IMR-90 (cell line): ENCODE measurements at places on chromosomes 2 and 18. TPM values are rescaled to one million over a fixed set of nuclear protein-coding genes. Genes with fewer than 3 reads are reported as not detected.

The ADRA2B gene
- total RNA-seq = not detected in 2 replicates

The DHRS9 gene
- total RNA-seq = not detected in 2 replicates

GRCh38 chr2:165198181-165198580 is 5.7 kb downstream of the SCN3A start:
- no peaks in the 10 kb centered on the region for H3K36me3 ChIP-seq
- H3K27me3 ChIP-seq = no peaks in the 10 kb centered on the region
- no peak overlapping the region for H3K4me3 ChIP-seq
- no peak for DNase-seq
- no peaks in the 10 kb centered on the region for H3K4me1 ChIP-seq
- no peak overlapping the region for H3K27ac ChIP-seq

The HOXD11 gene
- not detected in 2 replicates for total RNA-seq

The HSPE1 gene
- 13.3 and 60.3 TPM in 2 replicates for total RNA-seq

GRCh38 chr2:237390235-237390634 is 23.7 kb downstream of the COL6A3 start:
- no peak for DNase-seq
- H3K27ac ChIP-seq = no peak overlapping the region

The CDH20 gene
- not detected in 2 replicates for total RNA-seq

- H3K36me3 ChIP-seq = no peaks in the 10 kb centered on the region
- no peak overlapping the region for H3K27ac ChIP-seq
- peaks cover 10% of the 10 kb centered on the region for H3K4me1 ChIP-seq
- H3K27me3 ChIP-seq = no peaks in the 10 kb centered on the region
- peak; percentile 36 for DNase-seq
Measured at GRCh38 chr2:36329251-36329650, 26.3 kb upstream of the CRIM1 start.

GRCh38 chr2:161250864-161251436 is 57.3 kb upstream of the PSMD14 start:
- no peak overlapping the region for H3K4me3 ChIP-seq
- DNase-seq = peak; percentile 37
- H3K4me1 ChIP-seq = no peaks in the 10 kb centered on the region
- peaks cover 23% of the 10 kb centered on the region for H3K27me3 ChIP-seq
- H3K36me3 ChIP-seq = no peaks in the 10 kb centered on the region

The NMUR1 gene
- not detected in 2 replicates for total RNA-seq

- H3K36me3 ChIP-seq = no peaks in the 10 kb centered on the region
- H3K4me1 ChIP-seq = peaks cover 4% of the 10 kb centered on the region
- DNase-seq = peak; percentile 77
- H3K4me3 ChIP-seq = peak overlapping the region; percentile 98
Measured at GRCh38 chr18:36296650-36297416, 680 bp upstream of the FHOD3 start.

The IL1RN gene
- not detected in 2 replicates for total RNA-seq

DNA sequence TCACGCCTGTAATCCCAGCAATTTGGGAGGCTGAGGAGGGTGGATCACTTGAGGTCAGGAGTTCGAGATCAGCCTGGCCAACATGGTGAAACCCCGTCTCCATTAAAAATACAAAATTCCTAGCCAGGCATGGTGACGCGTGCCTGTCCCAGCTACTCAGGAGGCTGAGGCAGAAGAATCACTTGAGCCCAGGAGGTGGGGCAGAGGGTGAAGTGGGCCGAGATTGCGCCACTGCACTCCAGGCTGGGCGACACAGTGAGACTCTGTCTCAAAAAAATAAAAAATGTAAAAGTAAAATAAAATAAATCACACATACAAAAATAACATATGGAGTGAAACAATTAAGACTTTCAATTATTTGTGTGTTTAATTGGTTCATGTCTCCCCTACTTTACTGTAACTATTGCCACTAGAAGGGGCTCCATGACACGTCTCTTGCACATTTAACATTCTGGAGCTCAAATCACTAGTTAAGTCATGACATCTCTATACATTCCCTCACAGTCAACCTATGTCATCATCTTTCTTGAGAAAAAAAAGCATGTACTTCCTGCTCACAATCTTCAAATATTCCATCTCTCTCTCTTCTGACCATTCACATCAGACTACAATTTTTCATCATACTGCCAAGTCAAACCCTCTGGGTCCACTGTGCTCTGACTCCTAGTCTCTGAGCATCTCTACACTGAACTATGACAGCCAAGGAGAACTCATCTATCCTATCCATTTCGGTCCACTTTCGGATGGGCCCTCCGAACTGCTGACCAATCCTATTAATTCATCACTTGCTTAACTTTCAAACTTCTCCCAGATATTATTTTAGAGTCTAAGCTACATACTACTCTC is 6.7 kb downstream of the GFPT1 start:
- no peak overlapping the region for H3K4me3 ChIP-seq
- H3K27ac ChIP-seq = no peak overlapping the region
- no peaks in the 10 kb centered on the region for H3K27me3 ChIP-seq
- peaks cover 3% of the 10 kb centered on the region for H3K36me3 ChIP-seq
- peak; percentile 24 for DNase-seq
- peaks cover 4% of the 10 kb centered on the region for H3K4me1 ChIP-seq

DNA sequence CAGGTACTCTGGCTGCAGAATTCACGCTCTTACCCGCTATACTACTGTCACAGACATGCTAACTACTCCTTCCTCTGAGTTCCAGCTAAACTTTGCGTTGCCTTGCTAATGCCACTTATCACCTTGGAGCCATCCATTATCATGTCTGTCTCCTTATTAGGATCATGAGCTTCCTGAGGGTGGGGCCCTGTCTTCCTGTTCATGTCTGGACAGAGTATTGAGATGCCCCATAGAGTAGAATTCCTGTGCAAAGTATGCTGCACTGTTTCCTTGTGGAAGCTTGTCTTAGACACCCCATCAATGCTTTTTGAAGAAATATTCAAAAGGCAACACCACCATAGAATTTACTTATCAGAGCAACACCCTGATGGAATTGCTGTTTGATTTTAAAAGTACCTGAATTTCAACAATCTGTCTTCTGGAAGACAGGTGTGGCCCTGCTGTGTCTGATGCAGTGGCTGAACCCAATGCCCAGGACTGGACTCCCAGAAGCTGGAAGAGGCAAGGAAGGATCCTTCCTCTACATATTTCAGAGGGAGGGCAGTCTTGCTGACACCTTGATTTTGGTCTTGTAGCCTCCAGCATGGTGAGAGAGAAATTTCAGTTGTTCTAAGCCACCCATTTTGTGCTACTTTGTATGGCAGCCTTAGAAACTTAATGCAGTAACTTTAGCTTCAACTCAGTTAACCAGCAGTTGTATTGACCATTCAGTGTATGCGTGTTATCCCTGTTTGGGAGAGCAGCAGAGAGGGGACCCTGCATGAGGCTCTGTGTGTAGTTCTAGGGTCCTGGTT is 5.6 kb downstream of the LAMA3 start:
- H3K27ac ChIP-seq = peak overlapping the region; percentile 84
- no peaks in the 10 kb centered on the region for H3K36me3 ChIP-seq
- H3K4me1 ChIP-seq = peaks cover 18% of the 10 kb centered on the region
- peaks cover 14% of the 10 kb centered on the region for H3K27me3 ChIP-seq
- no peak for DNase-seq
- no peak overlapping the region for H3K4me3 ChIP-seq

DNA sequence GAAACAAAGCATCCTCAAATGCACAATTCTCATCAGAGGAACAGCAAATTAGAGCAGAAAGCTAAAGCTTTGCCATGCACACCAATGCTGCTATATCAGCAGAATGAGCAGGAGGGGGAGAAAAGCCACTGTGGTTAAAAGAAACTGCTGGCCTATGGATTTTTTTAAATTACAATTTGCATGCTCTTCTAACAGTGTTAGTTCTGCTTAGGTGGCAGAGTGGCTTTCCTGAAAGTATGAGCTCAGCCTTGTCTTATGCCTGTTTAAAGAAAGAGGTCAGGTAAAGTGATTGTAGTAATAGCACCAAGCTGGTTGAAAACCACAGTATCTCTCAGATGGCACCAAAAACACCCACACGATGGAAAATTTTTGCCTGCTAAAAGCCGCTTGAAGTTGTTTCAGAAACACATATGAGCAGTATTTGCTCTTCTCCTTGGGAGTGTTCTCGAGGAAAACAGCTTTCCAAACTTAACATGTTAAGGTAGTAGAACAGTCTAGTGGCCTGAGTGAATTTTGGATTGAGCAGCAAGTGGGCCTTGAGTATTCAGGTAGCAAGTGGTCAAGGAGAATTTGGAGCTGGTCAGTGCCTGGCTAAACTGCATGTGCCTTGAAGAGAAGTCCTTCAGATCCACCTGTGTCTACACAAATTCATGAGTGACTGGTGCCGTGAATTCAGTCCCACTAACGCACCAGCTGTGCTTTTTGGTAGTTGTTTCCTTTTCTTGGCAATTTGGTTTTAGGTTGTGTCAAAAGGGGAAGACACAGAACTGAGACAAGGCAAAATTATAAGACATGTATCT is 19.6 kb upstream of the NDUFV2 start:
- H3K4me1 ChIP-seq = peaks cover 2% of the 10 kb centered on the region; the same call in 1 of the 2 replicates
- H3K27me3 ChIP-seq = no peaks in the 10 kb centered on the region

The LRP2 gene
- not detected in 2 replicates for total RNA-seq

DNA sequence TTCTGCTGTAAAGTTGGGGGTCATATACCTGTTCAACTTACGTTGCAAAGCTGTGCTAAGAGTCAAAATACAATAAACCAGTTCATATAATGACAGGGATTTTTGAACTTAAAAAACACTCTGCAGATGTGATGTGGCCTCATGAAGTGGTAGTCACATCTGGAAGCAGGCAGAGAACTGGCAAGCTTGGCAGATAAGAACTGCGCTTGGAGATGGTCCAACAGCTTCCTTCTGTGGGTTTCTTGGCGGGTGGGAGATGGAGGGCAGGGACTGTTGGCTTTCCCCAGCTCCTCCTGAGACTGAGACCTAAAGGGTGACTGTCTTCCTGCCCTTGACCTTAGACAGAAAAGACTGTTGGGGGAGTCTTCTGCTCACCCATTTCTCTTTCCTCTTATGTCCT is 140.4 kb downstream of the CTIF start:
- peaks cover 29% of the 10 kb centered on the region for H3K36me3 ChIP-seq
- no peaks in the 10 kb centered on the region for H3K27me3 ChIP-seq
- no peak overlapping the region for H3K4me3 ChIP-seq
- DNase-seq = no peak
- H3K4me1 ChIP-seq = peaks cover 18% of the 10 kb centered on the region
- no peak overlapping the region for H3K27ac ChIP-seq

- DNase-seq = no peak
- no peaks in the 10 kb centered on the region for H3K4me1 ChIP-seq
Measured at GRCh38 chr2:71671203-71671854, 218.0 kb downstream of the DYSF start.

DNA sequence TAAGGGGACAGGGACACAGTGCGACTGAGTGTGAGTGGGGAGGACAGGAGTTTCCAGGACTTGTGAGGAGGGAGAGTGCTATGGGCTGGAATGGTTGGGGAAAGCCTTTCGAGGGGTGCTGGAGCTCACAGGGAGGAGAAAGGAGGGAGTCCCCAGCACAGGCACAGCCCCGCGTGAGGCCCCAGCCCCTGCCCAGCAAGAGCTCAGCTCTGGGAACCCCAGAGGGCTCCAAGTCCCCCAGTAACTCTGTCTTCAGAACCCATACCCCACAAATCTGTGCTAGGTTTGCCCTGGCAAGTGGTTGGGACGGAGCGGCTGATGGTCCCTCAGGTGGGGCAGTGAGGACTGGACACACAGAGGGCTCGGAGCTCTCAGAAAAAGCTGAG is 75.4 kb downstream of the SFXN5 start:
- H3K36me3 ChIP-seq = no peaks in the 10 kb centered on the region
- no peak for DNase-seq
- H3K27me3 ChIP-seq = no peaks in the 10 kb centered on the region
- no peak overlapping the region for H3K27ac ChIP-seq
- H3K4me3 ChIP-seq = no peak overlapping the region

- no peaks in the 10 kb centered on the region; the same call in 1 of the 2 replicates for H3K4me1 ChIP-seq
- H3K36me3 ChIP-seq = no peaks in the 10 kb centered on the region
- no peak for DNase-seq
- peaks cover 35% of the 10 kb centered on the region for H3K27me3 ChIP-seq
Measured at GRCh38 chr2:102000012-102000411, 8.3 kb downstream of the IL1R2 start.

- H3K27ac ChIP-seq = no peak overlapping the region
- DNase-seq = no peak
- no peaks in the 10 kb centered on the region for H3K36me3 ChIP-seq
- no peaks in the 10 kb centered on the region for H3K4me1 ChIP-seq
- no peak overlapping the region for H3K4me3 ChIP-seq
Measured at GRCh38 chr18:49739275-49739674, 74.1 kb downstream of the ACAA2 start.

The SP140 gene
- total RNA-seq = 1.1 and 1.4 TPM in 2 replicates

The TRIM43 gene
- total RNA-seq = not detected in 2 replicates

DNA sequence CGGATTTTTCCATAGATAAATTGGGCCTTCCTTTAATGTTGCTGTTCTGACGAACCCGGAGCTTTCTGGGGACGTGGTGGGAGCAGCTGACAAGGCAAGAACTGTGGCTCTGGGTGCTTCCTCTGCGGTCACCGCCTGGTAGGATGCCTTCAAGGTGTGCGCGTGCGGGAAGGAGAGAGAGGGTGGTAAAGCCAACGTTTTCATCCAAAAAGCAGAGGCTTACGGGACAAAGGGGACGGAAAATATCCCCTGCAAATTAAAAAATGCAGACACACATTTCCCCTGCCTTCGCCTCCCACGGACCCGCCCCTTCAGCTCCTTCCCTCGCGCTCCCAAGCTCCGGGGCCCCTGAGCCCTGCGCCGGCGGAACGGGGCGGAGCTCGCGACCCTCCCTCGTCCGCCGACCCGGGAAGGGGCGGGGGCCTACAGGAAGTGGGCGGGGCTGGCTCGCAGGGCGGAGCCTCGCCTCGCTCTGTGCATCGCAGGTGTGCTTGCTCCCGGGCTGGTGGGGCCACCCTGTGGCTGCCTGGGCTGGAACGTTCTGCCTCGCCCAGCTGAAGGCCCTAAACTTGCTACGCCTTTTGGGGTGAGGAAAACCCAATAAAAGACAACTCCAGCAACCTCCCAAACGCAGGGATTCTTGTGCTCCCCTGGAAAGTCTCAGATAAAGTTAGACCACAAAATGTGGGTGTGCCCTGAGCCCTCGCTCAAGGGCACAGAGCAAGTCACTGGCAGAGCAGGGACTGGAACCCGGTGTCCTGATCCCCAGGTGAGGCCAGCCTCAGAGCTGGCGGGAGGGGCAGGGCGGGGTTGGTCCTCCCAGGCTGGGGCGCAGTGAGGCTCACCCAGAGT is 25.4 kb upstream of the SLC66A3 start:
- no peak overlapping the region for H3K27ac ChIP-seq
- H3K36me3 ChIP-seq = no peaks in the 10 kb centered on the region
- no peak for DNase-seq
- peaks cover 14% of the 10 kb centered on the region for H3K4me1 ChIP-seq

- H3K4me3 ChIP-seq = no peak overlapping the region
- H3K36me3 ChIP-seq = no peaks in the 10 kb centered on the region
- H3K27me3 ChIP-seq = peaks cover 7% of the 10 kb centered on the region
- H3K4me1 ChIP-seq = no peaks in the 10 kb centered on the region
- H3K27ac ChIP-seq = no peak overlapping the region
- peak; percentile 62 for DNase-seq
Measured at GRCh38 chr2:105919826-105920225, 175.1 kb downstream of the NCK2 start.

GRCh38 chr2:95054016-95054415 is 28.5 kb downstream of the MAL start:
- no peak overlapping the region for H3K27ac ChIP-seq
- peaks cover 38% of the 10 kb centered on the region; the same call in 1 of the 2 replicates for H3K27me3 ChIP-seq

The DSG1 gene
- not detected in 2 replicates for total RNA-seq

The LYPD1 gene
- total RNA-seq = 79.7 and 87.6 TPM in 2 replicates

The SP140L gene
- total RNA-seq = 5.4 and 9.2 TPM in 2 replicates

The ATIC gene
- 29.4 and 30.5 TPM in 2 replicates for total RNA-seq

GRCh38 chr2:219084791-219085190 is 24.1 kb upstream of the IHH start:
- no peak overlapping the region for H3K4me3 ChIP-seq
- no peaks in the 10 kb centered on the region for H3K4me1 ChIP-seq
- H3K36me3 ChIP-seq = no peaks in the 10 kb centered on the region
- no peak for DNase-seq
- no peaks in the 10 kb centered on the region; the same call in none of the 2 replicates for H3K27me3 ChIP-seq
